Activated naive CD4-positive, alpha-beta T cell treated with anti-CD3 and anti-CD28 coated beads, Interleukin-2, amount 50 U/mL, for 72 hours (primary cell): ENCODE measurements at places on chromosomes 1 and 21.

DNA sequence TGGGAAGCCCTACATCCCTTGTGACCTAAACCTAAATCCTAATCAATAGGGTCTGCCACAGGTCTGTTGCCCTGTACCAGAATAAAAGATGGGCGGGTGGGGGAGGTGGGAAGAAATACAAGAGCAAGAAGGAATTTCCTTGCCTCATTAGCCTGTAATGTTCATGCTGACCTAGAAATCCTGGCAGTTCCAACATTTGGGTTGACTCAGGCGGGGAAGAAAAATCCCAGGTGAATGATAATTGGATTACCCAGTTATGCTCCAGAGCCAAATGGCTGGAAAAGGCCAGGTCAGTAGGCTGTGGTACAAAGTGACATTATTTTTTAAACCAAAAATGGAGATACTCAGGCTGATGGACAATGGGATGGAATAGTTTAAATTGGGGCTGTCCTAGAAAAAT is 27.3 kb upstream of the A3GALT2 start:
- no peak for DNase-seq

DNA sequence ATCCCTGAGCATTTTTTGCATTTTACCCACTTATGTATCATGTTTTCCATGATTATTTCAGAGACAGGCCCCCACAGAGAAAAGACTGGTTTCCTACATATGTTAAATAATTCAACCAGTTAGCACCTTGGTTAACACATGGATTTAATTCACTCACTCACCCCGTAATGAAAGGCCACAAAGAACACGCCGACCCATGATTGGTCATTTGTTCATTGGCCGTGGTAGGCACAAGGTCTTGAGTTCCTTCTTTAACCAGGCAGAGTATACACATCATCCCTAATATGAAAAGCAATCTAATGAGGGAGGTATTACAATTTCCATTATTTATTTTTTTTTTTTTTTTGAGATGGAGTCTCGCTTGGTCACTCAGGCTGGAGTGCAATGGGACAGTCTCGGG is 50.6 kb downstream of the RPS6KA1 start:
- no peak for DNase-seq

- no peak for DNase-seq
Measured at GRCh38 chr1:161954050-161954449, 69.6 kb downstream of the OLFML2B start.

GRCh38 chr1:98813738-98814309 is 152.3 kb downstream of the SNX7 start:
- no peak for DNase-seq

GRCh38 chr1:47984175-47984789 is 12.9 kb downstream of the TRABD2B start:
- no peak for DNase-seq

- no peak for DNase-seq
Measured at GRCh38 chr1:45306905-45307304, 19.8 kb upstream of the HPDL start.

- DNase-seq, result no peak
Measured at GRCh38 chr1:224067621-224068457, 46.1 kb upstream of the FBXO28 start.

- no peak for DNase-seq
Measured at GRCh38 chr1:109874445-109874844, 36.2 kb upstream of the CSF1 start.

- no peak for DNase-seq
Measured at GRCh38 chr1:193413376-193413775, 227.0 kb upstream of the B3GALT2 start.

DNA sequence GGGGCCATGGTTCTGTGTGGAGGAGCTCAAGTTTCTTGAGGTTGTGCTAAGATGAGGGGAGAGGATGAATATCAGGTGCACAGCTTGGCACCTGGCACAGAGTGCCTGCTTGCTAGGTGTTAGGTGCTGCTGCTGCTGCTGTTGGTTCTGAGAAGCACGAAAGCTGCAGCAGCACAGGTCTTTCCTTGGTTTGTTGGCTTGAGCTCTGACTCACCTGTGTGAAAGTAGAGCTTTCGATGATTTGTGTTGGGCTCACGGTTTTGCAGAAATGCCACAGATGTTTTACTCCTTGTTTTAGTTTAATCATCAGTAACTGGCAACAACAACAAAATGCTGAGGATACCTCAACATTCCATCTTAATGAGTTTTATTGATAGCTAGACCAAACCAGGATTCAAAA is 221.6 kb downstream of the BRINP2 start:
- no peak for DNase-seq

DNA sequence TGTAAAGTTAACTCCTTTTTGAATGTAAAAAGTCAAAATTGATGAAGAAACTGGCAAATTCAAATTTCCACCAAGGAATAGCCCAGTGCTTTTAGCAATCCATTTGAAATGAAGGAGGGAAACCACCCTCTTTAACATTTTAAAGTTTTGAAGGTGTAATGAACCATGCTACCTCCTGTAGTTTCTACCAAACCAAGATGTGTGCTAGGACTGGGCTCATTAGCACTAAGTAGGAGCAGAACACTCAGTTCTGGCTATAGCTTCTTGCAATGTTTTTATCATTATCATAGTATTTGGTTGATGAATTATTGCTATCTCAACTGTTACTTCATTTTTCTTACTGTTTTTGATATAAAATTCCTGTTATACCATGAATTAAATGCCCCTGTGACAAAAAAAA is 319.2 kb upstream of the ZRANB2 start:
- no peak for DNase-seq

DNA sequence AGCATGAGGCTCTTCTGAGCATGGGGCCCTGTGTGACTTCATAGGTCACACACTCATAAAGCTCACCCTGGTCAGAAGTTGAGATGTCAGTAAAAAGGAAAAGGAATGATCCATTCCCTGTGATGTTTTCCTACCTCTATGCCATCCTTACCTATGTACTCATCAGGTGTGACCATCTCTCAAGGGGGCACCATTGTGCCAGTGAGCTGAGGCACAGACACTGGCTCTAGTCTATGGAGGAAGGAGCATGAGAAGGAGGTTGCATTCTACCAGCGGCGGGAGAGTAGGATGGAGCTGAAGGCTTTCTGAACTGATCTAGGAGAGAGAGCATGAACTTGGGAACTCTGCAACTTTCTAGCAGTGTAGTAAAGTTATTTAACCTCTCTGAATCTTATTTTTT is 65.8 kb upstream of the RGL1 start:
- no peak for DNase-seq

GRCh38 chr1:112317140-112317539 is 78.9 kb upstream of the CTTNBP2NL start:
- DNase-seq, result no peak

- peak; percentile 60 for DNase-seq
Measured at GRCh38 chr1:36366091-36366661, 19.5 kb downstream of the STK40 start.

DNA sequence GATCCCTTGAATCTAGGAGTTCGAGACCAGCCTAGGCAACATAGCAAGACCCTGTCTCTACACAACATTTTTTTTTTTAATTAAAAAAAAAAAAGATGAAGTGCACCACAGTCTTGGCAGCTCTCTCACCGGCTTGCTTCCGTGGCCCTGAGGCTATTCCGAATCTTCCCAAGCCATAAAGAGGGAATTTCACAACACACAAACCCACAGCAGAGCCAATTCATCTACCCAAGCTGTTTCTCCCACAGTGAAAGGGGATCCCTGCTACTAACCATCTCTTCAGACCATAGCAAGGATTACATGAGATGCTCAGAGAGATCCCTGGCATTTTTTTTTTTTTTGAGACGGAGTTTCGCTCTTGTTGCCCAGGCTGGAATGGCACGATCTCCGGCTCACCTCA is 8.3 kb upstream of the CHD5 start:
- DNase-seq, result no peak

GRCh38 chr21:43925096-43925481 is 60.1 kb downstream of the AGPAT3 start:
- no peak for DNase-seq

DNA sequence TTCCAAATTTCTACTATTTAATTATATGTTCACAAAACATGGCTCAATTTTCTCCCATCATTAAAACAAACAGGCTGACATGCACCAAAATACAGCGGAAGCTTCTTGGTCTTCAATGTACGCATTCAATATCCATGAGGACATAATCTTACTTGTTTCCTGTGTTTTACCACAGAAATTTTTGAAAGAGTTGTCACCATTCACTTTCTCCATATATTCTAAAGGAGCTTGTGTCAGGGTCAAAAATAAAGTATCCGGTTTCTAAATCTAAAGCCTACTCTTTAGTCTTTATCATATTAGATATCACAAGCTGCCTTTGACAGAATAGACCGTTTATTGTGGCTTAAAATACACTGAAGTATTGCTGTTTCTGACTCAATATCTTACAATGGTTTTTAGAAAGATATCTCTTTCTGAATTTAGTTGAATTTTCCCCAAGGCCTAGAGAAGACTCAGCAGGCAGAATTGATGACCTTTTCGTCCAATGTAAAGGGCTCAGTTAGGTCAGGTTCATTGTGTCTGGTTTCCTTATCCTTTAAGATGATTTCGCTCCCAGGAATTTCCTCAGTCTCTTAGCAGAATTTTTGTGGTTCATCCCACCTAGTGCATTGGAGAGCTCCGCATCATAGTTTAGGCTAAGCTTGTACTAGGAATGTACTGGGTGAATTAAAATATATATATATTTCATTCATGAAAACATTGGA is 717.2 kb downstream of the NCAM2 start:
- no peak for DNase-seq

DNA sequence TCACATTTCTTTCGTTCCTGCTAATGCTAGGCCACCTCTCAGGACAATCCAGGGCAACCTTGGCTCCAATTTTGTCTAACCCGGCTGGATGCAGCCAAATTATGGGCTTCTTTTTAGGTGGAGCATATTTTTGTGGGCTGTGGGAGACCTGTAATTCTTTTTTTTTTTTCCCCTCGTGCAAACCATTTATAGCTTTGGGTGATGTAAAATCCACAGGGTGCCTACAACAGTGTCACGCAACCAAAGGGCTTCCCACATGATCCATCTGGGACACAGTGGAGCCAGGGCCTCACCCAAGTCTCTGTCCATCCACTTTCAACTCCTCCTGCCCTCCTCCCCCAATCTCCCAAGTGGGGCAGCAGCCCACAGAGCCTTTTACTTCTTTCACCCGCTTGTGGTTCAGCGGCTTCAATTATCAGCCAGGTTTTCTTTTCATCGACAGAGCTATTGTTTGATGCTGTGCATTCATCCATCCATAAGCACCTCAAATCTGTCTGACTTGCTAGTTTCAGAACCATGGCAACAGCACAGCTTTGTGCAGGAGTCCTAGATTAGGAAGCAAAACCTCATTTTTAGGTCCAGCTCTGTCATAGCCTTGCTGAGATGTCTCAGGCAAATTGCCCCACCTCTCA is 10.0 kb upstream of the OVAAL start:
- no peak for DNase-seq

GRCh38 chr1:50527249-50527986 is 104.2 kb upstream of the DMRTA2 start:
- no peak for DNase-seq

GRCh38 chr1:209041927-209042326 is 541.6 kb upstream of the CAMK1G start:
- no peak for DNase-seq

DNA sequence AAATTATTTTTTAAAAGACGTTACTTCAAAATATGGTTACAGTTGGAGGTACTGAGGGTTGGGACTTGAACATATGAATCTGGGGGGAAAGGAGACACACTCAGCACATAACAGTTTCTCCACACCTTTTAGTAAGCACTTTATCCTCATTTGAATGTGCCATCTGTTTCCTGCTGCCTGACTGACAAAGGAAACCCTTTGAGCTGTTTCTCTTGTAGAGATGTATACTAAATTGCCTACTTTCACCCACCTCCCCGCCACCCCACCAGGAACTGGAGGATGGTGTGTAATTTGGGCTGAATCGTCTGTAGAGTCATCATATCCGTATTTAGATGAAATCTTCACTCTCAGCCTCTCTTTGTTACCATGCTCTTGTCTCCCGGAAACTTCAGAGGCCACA is 108.1 kb downstream of the KAZN start:
- DNase-seq, result no peak

- DNase-seq, result no peak
Measured at GRCh38 chr1:208298593-208299269, 54.5 kb upstream of the PLXNA2 start.

- no peak for DNase-seq
Measured at GRCh38 chr1:12053752-12054548, 9.2 kb upstream of the TNFRSF8 start.

- DNase-seq, result no peak
Measured at GRCh38 chr1:189627427-189627826, 850.2 kb downstream of the BRINP3 start.

DNA sequence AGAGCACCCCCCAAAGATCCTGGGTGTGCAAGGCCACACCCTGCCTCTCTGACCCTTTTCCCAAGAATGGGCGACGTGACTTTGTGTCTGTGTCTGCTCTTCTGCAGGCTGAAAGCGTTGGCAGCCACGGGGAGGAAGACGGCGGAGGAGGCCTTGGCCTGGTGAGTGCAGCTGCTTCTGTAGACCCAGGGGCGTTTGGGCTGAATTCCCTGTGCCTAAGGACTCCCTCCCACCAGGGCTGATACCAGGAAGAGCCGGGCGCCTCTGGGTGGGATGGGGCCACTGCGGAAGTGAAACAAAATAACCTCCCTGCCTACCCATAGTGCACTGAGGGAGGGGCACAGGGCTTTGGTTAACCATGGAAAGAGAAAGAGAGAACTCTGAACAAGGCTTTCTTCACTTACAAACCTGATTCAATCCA is 2.5 kb downstream of the UBASH3A start:
- no peak for DNase-seq

GRCh38 chr1:229340496-229340895 is 2.4 kb downstream of the CCSAP start:
- DNase-seq, result no peak

GRCh38 chr1:27444632-27445031 is 45.3 kb downstream of the WASF2 start:
- DNase-seq, result no peak

GRCh38 chr1:111204201-111204982 is 3.9 kb upstream of the DENND2D start:
- DNase-seq, result no peak

GRCh38 chr1:207407655-207408260 is 46.4 kb upstream of the CR2 start:
- DNase-seq, result no peak

DNA sequence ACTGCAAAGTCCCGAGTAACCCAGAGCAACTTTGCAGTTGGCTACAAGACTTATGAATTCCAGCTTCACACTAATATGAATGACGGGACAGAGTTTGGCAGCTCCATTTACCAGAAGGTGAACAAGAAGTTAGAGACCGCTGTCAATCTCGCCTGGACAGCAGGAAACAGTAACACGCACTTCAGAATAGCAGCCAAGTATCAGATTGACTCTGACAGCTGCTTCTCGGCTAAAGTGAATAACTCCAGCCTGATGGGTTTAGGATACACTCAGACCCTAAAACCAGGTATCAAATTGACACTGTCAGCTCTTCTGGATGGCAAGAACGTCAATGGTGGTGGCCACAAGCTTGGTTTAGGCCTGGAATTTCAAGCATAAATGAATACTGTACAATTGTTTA is 66.8 kb downstream of the ACBD6 start:
- no peak for DNase-seq

GRCh38 chr21:38097789-38098188 is 159.0 kb upstream of the KCNJ15 start:
- no peak for DNase-seq
